ENCODE measurements at places on chromosomes 4 and X.

DNA sequence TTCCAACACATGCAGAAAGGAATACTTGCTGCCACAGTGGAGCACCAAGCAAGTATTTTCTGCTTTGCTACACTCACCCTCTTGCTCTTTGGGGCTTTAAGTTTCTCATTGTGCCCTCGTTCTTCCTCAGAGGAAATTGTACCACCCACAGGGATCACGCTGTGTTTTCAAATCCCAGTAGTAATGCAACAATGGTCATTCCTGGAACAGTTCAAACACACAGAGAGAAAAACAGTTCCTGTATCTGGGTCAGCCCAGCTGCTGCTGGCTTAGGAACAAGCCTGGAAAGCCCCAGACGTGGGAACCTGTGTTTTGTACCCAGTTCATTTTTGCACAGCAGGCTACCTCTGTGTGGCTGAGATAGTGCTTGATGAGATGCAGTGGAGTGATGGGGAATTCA is 907.8 kb downstream of the STPG2 start:
- no peak for DNase-seq

GRCh38 chr4:105305019-105305836 is 158.6 kb downstream of the TET2 start:
- no peak for DNase-seq

DNA sequence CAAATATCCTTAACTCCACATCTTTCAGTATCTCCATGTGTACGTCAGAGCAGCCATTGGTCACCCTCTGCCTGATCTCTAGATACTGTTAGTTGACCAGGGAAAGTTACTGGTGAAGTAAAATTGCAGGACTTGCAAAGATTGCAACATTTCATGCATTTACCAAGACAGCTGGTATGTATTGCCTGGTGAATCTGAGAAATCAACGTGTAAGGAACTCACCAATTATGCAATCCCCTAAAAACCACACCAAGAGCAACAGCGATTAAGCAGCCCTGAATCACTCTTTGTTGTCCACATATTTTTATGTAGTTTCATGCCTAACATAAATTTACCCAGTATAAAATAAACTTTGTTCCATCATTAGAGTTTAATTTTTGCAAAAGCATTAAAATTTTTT is 271.2 kb downstream of the NLGN4X start:
- no peak for DNase-seq

GRCh38 chr4:14269824-14270223 is 642.3 kb upstream of the BOD1L1 start:
- DNase-seq, result no peak

DNA sequence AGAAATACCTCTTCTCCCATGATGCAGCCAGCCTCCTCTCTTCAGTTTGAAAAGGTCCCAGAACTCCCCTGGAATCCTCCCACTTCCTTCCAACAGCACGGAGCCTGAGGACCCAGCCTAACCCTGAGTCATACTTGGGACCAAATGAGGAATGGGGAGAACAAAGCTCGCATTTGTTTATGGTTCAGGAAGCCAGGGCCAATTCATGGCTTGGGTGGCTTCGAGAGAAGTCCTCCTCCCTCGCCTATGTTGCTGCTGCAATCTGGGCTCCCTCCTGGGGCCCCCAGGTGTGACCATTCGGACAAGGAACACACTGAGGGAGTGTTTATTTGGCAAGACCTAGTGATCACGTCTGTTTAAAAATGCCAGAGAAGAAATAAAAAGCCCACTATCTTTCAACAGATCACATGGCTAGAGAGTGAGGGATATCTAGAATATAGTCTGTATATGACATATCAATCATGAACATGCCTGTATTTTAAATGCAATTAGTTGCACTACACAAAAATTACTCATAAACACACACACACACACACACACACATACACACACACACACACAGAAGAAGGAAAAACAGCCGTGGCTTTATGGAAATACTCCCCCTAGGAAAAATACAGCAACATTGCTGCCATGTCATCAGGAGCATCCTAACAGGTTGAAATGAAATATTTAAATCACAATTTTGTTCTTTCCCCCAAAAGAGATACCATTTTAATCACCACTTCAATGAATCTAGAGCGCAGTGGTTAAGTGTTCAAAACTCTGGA is 155.7 kb upstream of the MAP3K15 start:
- DNase-seq, result peak; percentile 33

DNA sequence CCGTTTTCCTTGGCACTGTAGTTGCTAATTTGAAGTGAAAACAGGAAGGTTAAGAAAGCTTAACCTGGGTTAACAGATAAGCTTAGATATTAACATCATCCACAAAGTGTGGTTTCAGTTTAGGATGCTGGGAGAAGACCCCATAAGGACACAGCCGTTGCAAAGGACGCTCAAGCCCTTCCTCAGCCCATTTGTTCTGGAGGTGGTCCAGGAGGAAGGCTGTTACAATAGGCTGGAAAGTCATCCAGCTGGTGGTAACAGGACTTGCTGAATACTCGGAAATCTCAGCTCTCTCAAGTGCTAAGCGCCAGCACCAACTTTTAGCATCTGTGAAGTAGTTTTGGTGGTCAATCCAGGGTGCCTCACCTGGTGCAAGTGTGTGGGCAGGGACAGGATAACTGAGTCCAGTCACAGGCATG is 14.2 kb downstream of the CHST7 start:
- no peak for DNase-seq

DNA sequence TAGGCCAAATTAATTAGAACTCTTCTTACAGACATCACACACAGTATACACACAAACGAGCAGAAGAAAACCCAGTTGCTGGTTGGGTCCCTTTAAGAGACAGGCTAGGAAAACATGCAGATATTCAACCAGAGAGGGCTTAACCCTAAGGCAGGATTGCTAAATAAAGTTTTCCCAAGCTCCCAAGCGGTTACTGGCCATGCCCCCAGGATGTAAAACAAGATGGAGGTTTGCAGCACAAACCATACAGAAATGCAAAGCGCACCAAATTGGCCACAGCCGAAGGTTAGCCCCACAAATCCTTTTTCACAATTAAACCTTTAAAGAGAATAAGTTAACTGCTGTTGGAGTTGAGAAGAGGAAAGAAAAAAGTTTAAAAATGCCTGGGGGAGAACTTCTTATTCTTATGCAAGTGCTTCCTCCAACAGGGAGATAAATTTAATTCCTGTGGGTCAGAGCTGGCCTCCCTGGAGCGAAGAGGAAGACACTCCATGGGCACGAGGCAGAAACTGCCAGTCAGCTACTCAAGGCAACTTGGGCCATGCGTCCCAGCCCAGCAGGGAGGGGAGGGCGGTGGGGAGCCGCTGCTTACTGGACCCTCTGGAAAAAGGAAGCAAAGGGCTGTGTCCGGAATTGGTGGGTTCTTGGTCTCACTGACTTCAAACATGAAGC is 167.6 kb upstream of the ARSJ start:
- no peak for DNase-seq

GRCh38 chrX:16882702-16883486 is 12.7 kb upstream of the RBBP7 start:
- DNase-seq, result no peak

DNA sequence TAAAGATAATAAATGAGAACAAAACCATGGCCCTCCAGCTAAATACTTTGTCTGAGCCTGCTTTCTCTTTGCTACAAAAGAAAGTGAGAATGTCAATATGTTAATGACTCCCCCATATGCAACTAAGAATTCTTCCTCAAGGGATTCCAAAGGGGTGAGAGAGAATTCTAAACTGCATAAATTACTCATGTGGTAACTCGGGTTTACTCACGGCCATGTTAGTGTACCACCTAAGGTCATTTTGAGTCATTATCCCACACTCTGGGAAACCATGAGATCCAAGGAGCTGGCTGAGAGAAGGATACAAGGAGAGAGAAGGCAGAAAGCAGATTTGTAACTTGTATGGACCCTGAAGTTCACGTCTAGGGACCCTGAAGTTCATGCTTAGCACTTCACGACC is 190.3 kb downstream of the DHX15 start:
- DNase-seq, result peak; percentile 3

GRCh38 chr4:9984621-9985020 is 36.7 kb downstream of the SLC2A9 start:
- no peak for DNase-seq

GRCh38 chrX:35625714-35626113 is 172.4 kb upstream of the MAGEB16 start:
- no peak for DNase-seq

DNA sequence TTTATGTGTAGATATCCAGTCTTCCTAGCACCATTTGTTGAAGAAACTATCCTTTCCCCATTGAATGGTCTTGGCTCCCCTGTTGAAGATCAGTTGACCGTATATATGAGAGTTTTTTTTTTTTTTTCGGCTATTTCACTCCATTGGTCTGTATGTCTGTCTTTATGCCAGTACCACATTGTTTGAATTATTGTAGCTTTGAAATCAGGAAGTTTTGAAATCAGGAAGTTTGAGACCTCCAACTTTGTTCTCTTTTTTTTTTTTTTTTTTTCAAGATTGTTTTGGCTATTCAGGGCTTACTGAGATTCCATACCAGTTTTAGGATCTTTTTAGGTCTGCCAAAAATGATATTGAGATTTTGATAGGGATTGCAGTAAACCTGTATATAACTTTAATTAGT is 4.3 kb upstream of the SCD5 start:
- no peak for DNase-seq

- no peak for DNase-seq
Measured at GRCh38 chr4:184142121-184143000, 75.3 kb downstream of the ENPP6 start.

DNA sequence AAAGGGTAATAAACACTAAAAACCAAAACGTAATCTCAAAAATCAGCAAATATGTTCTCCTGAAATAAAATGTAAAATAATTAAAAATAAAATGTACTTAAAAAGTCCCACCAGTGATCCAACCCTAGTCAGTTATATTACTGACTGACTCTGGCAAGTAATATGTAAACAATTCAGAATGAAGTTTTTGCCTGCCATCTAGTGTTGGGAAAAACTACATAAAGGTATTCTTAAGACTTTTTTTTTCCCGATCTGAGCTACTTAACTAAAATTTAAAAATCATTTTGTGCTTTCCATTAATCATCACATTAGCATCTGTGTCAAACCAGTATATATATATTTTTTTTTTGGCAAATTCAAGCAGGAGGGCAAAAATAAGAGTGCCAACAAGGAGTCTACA is 24.0 kb downstream of the RCHY1 start:
- no peak for DNase-seq

DNA sequence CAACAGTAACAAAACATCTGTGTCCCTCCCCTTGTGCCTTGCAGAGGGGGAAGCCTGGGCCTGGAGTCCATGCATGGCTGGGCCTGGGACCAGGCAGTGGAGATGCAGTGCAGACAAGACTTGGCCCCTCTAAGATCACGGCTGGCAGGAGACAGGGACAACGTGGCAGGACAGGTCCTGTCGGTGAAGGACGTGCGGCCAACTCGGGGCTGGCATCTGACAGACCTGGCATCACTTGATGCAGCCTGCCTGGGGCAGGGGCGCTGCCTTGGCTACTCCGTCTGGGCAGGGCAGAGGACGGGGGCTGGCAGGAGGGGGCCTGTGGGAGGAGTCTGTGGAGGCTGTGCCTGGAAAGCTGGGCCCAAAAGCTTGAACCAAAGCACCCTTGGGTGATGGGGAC is 112.1 kb downstream of the CPZ start:
- no peak for DNase-seq

DNA sequence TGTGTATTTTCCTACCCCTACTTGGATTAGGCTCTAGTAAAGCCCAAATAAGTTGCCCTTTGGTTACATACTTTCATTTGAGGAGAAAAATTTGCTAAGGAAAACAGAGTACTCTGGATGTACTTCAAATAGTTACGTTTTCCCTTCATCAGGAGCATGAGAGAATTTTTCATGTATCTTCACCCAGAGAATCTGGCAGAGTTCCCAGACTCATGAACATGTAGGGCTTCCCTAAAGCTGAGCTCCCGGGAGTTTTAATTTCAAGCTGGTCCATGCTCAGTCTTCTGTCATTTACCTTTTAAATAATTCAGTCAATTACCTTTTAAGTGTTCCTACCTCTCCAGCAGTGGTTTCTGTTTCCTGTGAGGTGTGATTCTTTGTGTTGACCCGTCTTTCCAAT is 367.5 kb upstream of the GRID2 start:
- DNase-seq, result no peak

GRCh38 chr4:169231647-169232262 is 39.0 kb downstream of the SH3RF1 start:
- DNase-seq, result no peak

GRCh38 chrX:17242470-17242869 is 132.5 kb upstream of the NHS start:
- DNase-seq, result peak; percentile 7

DNA sequence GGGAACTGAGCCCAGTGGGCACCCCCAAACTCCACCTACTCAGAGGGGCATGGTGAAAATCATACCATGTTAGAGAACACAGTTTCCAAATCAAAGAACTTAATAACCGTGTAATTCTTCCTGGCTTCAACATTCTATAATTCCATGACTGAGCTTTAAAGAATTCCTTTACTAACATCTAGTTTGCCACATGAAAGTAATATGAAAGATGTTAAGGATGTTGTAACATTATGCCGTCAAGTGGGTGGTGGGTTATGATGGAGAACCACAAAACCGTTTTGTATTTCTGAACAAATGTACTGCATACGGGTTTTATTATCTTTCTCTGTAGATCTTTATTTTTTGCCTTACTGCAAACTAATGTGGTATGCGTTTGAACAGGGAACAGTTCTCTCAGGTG is 549.0 kb upstream of the MAGEB2 start:
- DNase-seq, result peak; percentile 12

GRCh38 chr4:44679060-44679459 is 840 bp downstream of the GUF1 start:
- no peak for DNase-seq

- no peak for DNase-seq
Measured at GRCh38 chr4:38769441-38769840, 13.3 kb downstream of the TLR10 start.

- DNase-seq, result no peak
Measured at GRCh38 chr4:7115557-7116340, 47.9 kb upstream of the GRPEL1 start.

- DNase-seq, result no peak
Measured at GRCh38 chr4:24266951-24267722, 317.2 kb downstream of the DHX15 start.

- no peak for DNase-seq
Measured at GRCh38 chr4:140135529-140136088, 18.4 kb downstream of the MAML3 start.

DNA sequence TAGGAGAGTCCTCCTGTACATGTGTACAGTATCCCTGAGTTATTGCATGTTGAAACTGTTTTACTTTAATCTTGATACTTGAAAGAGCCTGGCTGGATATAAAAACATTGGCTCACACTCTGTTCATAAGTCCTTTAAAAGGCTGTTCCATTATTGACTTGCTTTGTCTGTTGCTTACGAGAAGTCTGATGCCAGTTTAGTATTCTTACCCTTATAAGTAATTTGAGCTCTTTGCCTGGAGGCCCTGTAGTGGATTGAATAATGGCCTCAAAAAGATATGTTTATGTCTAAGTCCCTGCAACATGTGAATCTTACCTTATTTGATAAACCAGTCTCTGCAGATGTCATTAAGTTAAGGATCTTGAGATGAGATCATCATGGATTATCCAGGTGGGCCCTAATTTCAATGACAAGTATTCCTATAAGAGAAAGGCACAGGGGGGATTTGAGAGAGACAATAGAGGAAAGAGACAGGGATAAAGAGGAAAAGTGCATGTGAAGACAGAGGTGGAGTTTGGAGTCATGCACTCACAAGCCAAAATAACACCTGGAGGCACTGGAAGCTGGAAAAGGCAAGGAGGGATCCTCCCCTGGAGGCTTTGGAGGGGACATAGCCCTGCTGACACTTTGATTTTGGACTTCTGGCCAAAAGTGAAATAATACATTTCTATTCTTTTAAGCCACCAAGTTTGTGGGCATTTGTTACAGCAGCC is 98.1 kb downstream of the IRF2 start:
- no peak for DNase-seq
